Activated naive CD8-positive, alpha-beta T cell treated with anti-CD3 and anti-CD28 coated beads for 36 hours (primary cell): ENCODE measurements at places on chromosomes 4 and X. TPM values are rescaled to one million over a fixed set of nuclear protein-coding genes. Genes with fewer than 3 reads are reported as not detected.

Gene DCAF4L1
- total RNA-seq = 0.27 TPM

Gene ADGRL3
- not detected for total RNA-seq

Gene UGT2B11
- total RNA-seq = not detected

Gene SYTL5
- not detected for total RNA-seq

Gene UGDH
- total RNA-seq = 34.8 TPM

Gene PPP1R3F
- 2.5 TPM for total RNA-seq

GRCh38 chr4:113397114-113397701, 347.8 kb downstream of the ANK2 start:
- no peak for DNase-seq

DNA sequence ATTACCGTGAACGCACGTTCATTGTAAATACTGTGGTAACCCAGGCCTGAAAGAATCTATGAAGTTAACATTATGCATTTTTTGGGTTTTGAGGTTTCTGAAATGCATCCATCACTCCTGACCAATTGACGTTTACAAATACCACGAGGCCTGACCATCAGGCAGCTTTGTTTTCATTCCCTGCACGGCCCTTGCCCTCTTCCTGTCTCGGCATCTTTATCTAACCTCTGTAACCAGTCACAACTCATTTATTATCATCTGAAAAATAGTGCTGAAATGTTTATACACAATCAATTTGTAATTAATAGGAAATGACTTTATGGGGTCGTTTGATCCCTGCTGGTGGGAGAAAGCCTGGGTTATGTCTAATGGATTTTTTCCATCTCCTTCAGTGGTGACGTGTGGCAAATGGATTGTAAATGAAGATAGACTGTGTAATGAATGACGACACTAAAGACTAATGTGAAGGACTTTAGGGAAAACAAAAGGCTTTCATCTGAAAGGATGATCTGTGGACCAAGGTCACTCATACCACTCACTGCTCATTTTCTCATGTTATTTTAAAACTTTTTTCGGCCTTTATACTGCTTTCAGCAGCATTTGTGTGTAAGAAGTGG, 102.7 kb upstream of the SORBS2 start:
- DNase-seq = no peak

DNA sequence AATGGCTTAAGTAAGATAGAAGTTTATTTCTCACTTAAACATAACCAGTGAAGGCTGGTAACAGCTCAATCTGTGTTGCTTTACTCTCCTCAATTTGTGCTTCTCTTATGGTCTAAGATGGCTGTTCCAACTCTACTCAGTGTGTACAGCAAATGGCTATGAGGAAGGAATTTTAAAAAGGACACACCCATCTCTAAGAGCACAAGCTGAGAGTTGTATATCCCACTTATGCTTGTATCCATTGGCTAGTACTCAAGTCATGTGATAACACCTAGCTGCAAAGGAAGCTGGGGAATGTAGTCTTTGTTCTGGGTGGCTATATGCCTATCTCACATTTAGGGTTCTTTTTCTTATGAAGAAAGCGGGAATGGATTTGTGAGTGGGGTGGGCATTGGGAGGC, 63.3 kb downstream of the GPAT3 start:
- DNase-seq = no peak

- DNase-seq = no peak
Observed at GRCh38 chr4:73976716-73977115, 5.1 kb downstream of the PF4 start.

DNA sequence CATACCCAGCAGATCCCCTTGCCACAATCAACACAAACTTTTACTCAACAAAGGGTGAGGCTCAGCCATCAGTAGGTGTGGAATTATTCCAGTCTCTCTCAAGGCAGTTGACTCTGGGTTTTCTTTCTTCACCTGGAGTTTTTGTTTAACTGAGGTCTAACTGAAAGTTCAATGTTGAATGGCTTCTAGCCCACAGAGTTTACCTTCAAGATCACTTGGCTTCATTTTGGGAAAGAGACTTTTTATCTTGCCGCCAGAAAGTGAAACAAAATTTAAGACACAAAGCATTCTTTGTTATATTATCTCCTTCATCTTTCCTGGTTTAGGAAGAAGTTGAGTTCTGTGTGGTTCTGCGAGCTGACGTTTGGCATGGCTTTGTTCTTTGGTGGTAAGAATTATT, 83.8 kb upstream of the RASGEF1B start:
- DNase-seq = no peak
